Uterus (tissue), 4 donors: ENCODE measurements at places on chromosomes 6 and 20. TPM values are rescaled to one million over a fixed set of nuclear protein-coding genes. Genes with fewer than 3 reads are reported as not detected.

Gene PFDN6
- total RNA-seq: 13.6 TPM

Gene FAM83B
- total RNA-seq: not detected

Gene MEP1A
- total RNA-seq: not detected

Gene BPI
- total RNA-seq: not detected

Gene FUT9
- not detected for total RNA-seq

Gene DUSP15
- total RNA-seq: 45.6 TPM

Gene RHAG
- not detected for total RNA-seq

Gene PBOV1
- not detected for total RNA-seq

Gene CCR6
- not detected for total RNA-seq

Gene HIVEP1
- 38.1 TPM for total RNA-seq

Gene CCND3
- 28.8 TPM for total RNA-seq

Gene TASP1
- total RNA-seq: 32.1 TPM

Gene ULBP2
- total RNA-seq: 0.34 TPM

Gene AKAP12
- 47.6 TPM for total RNA-seq

Gene PTK7
- total RNA-seq: 171 TPM

Gene HLA-DRA
- total RNA-seq: 130 TPM

Gene DNAH8
- 0.03 TPM for total RNA-seq

Gene CAGE1
- not detected for total RNA-seq

Gene OLIG3
- total RNA-seq: not detected

Gene TMC2
- not detected for total RNA-seq

Gene CNR1
- total RNA-seq: 8.2 TPM

Gene GABRR1
- not detected for total RNA-seq

Gene BPIFB1
- total RNA-seq: not detected

Gene GMPR
- 18.2 TPM for total RNA-seq

Gene QRSL1
- 14.9 TPM for total RNA-seq

Gene BMP5
- not detected for total RNA-seq

Gene DEFB132
- total RNA-seq: not detected

Gene ESR1
- total RNA-seq: 225 TPM

Gene GINS1
- 1.3 TPM for total RNA-seq

Gene BPIFB6
- total RNA-seq: not detected

Gene CCN6
- total RNA-seq: not detected

Gene FERMT1
- total RNA-seq: 0.77 TPM

Gene GPR6
- total RNA-seq: not detected

Gene SOX18
- total RNA-seq: 21.5 TPM

Gene COX4I2
- total RNA-seq: not detected

Gene BNIP5
- not detected for total RNA-seq

Gene CCN2
- total RNA-seq: 104 TPM

Gene PRDM13
- total RNA-seq: not detected

Gene GSTA2
- not detected for total RNA-seq

Gene TBC1D22B
- total RNA-seq: 8.5 TPM

Gene PLAGL2
- 15.0 TPM for total RNA-seq

Gene ENPP5
- total RNA-seq: 0.73 TPM

Gene PNLDC1
- 0.69 TPM for total RNA-seq

Gene COL11A2
- under 0.01 TPM for total RNA-seq

Gene MYB
- 0.18 TPM for total RNA-seq

Gene MEI4
- 0.41 TPM for total RNA-seq

Gene CRISP2
- not detected for total RNA-seq

Gene MUC21
- 0.28 TPM for total RNA-seq

Gene LAMP5
- total RNA-seq: 0.43 TPM

Gene ULBP3
- total RNA-seq: not detected

Gene FRS3
- 8.9 TPM for total RNA-seq
